ENCODE measurements at places on chromosomes 1 and 21.

GRCh38 chr1:63615768-63616420, 22.7 kb downstream of the PGM1 start:
- DNase-seq, result peak; percentile 41

DNA sequence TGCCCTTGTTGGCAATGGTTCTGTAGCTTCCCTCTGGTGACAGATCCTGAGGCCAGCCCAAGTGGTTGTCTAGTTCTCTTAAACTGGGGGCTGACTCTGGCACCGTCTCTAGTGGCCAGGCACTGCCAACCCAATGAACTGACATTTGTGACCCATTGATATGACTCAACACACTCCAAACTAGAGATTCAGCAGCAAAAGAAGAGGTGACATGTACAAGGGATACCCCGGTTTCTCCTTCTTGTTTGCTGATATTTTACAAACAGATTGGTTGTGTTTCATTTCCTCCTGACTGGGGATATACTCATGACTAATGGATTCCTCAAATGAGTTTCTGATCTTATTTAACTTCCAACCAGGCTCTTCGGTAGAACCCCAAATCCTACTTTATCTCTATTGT, 65.9 kb upstream of the DNAJC6 start:
- DNase-seq, result no peak

DNA sequence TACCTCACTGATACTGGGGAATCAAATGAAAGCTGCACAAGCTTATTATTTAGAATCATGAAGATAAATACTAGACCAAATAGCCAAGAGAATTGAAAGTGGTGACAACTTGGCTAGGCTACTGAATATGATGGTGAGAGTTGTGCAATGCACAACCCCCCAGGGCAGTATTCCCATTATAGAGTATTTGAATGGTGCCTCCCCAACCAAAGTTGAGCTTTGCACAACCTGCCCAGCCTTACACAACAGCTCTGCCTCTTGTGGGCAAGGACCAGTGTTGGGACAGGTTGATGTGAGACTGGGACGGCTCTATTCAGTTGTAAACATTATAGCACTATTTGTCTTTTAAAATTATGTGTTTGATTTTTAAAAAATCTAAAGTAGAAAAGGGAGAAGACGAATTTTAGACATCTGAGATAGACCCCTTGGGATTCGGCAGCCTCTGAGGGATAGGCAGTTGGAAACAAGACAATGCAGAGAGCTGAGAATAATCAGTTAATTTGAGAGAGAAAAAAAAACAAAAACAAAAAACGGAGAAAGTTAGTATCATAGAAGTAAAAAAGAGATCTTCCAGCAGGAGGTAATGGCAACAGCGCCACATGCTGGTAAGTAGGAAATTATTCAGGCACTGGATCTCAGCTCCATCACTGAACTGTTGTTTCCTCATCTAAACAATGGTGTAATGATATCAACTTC, 91.0 kb upstream of the KCNA3 start:
- DNase-seq, result peak; percentile 8

DNA sequence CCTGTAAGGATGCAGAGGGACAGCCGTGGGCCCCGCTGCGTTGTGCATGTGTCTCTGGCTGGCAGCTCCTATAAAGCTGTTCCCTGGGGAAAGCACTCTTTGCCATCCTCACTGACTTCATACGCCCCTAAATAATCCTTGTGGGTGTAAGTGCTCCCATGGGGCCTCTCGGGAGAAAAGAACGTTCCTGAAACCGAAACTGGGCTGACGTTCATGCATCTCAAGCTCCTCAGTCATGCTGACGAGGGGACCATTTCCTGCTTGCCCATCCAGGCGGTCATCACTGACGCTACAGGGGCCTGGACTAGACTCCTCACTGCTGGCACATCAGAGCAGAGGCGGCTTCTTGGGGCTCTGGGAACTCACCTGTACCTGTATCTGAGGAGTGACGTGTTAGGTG, 73.1 kb upstream of the USP24 start:
- no peak for DNase-seq

GRCh38 chr1:182806015-182806678, 16.6 kb downstream of the NPL start:
- no peak for DNase-seq

GRCh38 chr1:221863635-221864034, 121.7 kb upstream of the DUSP10 start:
- DNase-seq, result no peak

- DNase-seq, result peak; percentile 49
Observed at GRCh38 chr1:51768971-51769588, 109.4 kb downstream of the NRDC start.
